Caudate nucleus (tissue), 63 donors: ENCODE measurements at places on chromosomes 5 and 9.

DNA sequence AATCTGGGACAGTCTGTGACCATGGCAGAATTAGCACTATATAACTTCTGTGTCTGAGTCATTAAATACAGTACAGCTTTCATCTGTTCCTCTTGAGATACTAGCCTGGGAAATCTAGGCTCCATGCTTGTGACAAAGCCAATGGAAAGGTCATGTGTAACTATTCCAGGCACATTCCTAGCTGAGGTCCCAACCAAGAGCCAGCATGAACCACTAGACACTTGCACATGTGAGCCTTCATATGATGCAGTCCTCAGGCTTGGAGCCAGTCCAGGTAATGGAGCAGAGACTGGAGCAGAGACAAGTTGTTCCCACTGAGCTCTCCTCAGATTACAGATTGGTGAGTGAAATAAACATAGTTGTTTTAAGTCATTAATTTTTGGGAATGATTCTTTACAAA is 412.4 kb upstream of the ZNF462 start:
- DNase-seq = no peak

- DNase-seq = no peak
These were observed 141.5 kb downstream of the GABRG2 start for GRCh38 chr5:162209005-162209605.

DNA sequence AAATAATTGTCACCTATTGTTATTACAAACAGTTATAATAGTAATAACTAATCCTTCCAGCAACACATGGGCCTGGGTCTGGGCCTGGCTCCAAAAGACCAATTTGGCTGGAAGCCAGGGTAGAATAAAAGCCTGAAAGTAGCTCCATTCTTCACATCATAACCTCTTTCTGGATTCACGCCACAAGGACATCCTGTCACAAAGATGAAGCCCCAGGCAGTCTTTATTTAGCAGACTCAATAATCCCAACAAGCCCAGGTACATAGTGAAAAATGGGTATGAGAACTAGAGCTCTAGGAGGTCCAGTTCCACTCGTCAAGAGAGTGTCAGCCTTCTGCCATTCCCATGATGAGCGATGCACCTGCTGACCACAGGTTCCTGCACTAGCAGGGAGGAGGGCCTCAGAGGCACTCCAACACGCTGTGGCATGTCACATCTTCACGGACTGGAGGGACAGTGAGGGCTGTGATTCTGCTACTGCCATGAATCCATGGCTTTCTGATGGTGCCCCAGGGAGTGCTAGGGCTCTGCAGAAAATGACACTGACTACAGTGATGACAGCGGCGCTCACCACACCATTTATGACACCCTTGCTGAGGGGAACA is 124.9 kb downstream of the SPOCK1 start:
- no peak for DNase-seq

- no peak for DNase-seq
These were observed 13.0 kb upstream of the RIMOC1 start for GRCh38 chr5:41891066-41891707.

DNA sequence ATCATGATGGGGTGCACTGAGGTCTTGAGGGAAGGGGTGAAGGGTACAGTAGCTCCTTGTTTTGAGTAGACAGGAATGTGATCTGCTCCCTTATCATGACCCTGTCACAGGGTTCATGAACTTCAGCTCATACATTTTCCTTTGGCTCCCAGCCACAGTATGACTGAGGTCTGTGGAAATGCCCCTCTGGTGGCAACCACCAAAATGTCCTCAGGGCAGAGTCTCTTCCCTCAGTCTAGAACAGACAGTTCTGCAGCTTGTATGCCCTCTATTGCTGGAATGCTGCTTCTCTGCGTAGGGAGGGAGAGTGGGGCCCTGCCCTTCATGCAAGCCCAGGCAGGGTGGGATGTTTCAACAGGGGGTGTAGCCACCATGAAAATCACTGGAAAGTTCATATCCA is 53.8 kb upstream of the SNCAIP start:
- DNase-seq = no peak
